ENCODE measurements at places on chromosomes 7 and 10.

- DNase-seq: no peak
Measured at GRCh38 chr10:130470286-130470685, 334.1 kb downstream of the GLRX3 start.

GRCh38 chr7:28347475-28348318 is 64.6 kb upstream of the CREB5 start:
- DNase-seq: no peak

- DNase-seq: no peak
Measured at GRCh38 chr10:73647875-73648651, 6.8 kb upstream of the MYOZ1 start.

- DNase-seq: no peak
Measured at GRCh38 chr10:112519133-112519761, 72.2 kb downstream of the VTI1A start.

GRCh38 chr7:129238546-129238945 is 13.7 kb downstream of the AHCYL2 start:
- no peak for DNase-seq

GRCh38 chr7:1321411-1322239 is 89.0 kb downstream of the UNCX start:
- no peak for DNase-seq

DNA sequence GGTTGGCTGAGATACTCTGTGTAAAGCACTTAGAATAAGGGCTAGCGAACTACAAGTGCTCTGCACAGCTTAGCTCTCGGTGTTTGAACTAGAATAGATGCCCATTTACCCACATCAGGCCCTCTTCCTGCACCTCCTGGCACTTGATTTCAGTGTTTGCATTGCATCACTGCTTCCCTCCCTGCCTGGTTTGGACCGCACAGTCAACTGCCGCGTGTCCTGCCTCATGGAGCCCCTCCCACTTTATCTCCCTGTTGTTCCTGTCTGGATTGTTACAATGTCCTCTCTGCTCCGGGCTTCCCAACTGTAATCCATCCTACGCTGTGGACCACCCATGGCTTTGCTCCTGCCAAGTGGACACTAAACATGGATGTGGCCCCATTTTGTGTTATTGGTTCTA is 2.3 kb downstream of the FAM107B start:
- no peak for DNase-seq

DNA sequence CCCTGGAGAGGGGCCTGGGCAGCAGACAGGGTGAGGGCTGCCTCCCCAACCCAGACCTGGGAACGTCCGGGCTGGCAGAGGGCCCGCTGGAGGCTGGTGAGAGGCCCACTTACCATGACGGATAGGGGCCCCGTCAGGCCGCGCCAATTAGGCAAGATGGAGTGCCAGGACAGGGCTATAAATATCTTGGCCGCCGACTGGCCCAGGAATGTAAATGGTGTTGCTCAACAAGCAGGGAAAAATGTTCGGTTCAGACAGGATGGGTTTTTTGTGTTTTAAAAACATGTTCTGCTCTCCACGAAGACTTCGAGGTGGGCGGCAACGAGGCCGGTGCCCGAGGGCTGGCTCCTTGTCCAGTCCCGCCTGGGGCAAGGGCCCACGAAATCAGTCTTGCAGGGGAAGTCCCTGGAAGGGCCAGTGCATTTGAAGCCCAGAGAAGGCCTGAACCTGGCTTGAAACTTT is 35.8 kb upstream of the ELN start:
- no peak for DNase-seq

- no peak for DNase-seq
Measured at GRCh38 chr7:105003275-105003674, 10.7 kb upstream of the KMT2E start.

DNA sequence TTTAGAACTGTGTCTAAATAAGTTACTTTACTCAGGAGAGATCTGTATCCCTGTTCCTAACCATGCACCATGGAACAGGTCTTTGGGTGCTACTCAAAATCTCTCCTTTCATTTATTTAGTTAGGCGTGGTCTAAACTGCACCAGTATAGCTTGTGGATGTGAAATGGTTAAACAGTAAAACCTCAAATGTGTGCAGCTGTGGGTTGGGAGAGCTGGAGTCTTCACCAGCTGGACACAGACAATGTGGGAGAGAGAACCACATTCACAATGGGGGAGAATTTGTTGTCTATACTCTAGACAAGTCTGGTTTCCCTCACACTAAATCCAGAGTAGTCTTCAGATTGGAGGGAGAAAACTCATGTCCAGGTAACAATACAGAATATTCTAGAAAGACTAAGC is 31.2 kb upstream of the IKZF1 start:
- no peak for DNase-seq

DNA sequence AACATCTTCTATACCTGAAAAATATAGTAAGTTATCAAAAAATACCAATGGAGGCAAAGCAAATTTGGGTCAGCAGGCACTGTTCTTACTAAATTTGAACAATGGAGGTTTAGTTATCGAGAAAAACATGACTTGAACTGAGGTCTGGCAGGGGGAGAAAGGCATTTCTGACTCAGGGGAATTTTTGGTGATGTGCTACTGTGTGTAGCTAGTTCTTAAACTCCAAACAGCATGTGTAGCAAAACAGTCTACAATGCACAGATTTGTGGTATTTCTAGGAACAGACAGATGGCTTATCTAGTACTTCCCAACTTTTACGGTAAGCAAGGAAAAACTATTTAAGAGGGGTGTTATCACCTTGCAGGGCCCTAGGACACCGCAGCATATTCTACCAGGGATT is 311.6 kb upstream of the LRRN3 start:
- no peak for DNase-seq

DNA sequence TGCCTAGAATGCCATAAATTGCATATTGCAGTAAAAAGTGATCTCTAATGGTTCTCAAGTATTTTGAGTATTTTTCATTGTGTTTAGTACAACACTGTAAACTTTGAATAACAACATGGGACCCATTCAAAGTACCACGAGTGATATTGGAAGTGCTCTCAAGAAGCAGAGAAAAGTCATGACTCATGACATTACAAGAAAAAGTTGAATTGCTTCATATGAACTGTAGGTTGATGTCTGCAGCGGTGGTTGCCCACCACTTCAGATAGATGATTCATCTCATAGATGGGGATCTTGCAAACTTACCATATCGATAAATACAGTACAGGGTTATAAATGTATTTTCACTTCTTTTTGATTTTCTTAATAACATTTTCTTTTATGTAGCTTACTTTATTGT is 33.9 kb downstream of the ENTPD1 start:
- DNase-seq: no peak

DNA sequence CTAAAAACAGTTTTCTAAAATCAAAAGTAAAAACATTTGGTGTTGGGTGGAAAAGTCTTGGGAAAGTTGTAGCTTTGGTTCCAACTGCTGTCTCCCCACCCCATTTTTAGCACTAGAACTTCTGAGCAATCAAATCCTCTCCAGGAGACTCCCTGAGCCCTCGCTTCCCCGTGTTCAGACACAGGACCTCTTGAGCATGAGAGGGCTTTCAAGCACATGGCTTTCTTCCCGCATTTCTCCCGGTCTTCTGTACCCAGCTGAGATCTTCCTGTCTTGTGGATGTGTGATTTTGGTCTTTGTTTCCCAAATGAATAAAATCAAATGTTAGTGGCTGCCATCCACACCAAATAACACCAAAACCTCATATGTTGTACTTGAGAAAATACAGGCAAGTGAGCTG is 5.0 kb downstream of the CXCL12 start:
- no peak for DNase-seq

DNA sequence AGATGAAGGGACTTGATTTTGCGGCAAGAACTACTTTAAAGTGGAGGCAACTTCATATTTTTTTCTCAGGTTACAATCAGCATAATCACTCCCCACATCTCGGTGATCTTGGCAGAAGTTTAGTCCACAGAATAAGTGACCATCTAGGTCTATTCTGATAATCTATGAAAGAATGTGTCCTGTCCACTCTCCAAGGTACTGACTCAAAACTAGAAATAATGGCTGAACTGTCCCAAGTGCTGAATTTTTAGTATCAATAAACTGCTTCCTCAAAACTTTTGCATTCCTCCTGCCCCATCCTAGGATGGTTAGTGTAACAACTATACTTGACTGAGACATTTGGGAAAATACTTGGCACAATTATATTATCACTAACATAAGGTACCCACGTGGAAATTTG is 10.9 kb upstream of the CHRM2 start:
- no peak for DNase-seq

DNA sequence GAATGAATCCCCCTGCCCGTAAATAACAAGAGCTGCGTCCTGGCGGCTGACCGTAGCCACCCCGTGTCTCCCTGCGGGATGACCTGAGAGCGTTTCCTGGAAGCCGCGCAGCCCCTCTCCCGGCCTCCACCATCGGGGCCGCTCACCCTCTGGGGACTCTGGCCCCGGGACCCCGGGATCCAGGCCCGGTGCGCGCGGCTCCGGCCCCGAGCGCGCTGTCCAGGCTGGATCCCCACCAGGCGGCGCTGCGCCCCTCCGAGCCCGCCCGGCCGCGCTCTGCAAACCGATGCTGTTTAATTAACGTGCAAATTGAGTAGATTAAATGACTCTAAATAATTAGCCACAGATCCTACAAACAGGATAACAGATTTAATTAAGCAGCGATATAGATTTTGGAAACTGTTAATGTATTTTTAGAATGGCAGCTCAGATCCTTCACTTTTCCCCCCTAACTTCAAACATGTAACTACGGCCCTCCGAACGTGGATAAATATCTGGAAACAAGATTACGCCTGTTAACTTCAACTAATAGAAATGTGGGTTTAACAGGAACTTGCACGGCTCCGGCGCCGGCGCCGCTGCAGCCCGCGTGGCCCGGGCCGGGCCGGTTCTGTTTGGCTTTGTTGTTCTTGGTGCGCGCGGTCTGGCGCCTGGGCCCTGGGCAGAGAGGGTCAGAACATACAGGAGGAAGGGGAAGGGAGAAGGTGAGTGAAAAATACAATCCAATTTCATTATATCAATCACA is 7.1 kb upstream of the UNCX start:
- no peak for DNase-seq

GRCh38 chr7:1041551-1042491 is 2.5 kb upstream of the GPR146 start:
- no peak for DNase-seq

- DNase-seq: no peak
Measured at GRCh38 chr10:7763929-7764328, 23.9 kb downstream of the KIN start.

DNA sequence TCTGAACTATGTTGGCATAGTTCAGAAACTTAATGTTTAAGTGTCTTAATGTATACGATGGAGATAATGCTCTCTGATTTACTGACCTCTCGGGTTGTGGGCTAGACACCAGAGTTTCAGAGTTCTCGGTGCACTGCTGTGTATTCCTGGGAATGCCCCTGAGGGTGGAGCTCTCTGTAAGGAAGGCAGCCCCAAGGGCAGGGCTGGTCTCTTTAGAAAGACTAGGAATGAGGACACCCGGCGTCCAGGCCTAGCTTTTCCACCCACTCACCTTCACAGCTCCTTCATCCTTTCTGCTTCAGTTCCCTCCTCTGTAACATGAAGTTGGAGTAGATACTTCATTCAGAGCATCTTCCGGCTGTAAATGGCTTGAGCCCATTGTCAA is 536.6 kb upstream of the GALNT17 start:
- DNase-seq: no peak

DNA sequence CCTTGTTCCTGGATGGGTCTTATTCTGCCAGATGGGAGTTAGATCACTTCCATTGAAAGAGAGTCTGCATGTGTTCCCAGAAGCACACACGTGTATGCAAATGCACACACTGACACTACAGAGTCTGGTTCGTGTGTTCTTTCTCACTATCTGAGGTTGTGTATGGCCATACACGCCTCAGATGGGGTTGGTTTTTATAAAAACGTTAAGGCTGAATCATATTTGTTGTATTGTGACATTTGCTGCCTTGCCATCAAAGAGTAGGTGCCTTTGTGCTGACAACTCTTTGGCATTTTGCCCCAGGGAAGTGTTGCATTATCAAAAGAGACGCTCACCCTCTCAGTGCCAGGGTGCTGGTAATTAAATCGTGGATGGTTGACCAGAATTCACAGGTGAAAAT is 37.7 kb upstream of the HDAC9 start:
- DNase-seq: no peak

DNA sequence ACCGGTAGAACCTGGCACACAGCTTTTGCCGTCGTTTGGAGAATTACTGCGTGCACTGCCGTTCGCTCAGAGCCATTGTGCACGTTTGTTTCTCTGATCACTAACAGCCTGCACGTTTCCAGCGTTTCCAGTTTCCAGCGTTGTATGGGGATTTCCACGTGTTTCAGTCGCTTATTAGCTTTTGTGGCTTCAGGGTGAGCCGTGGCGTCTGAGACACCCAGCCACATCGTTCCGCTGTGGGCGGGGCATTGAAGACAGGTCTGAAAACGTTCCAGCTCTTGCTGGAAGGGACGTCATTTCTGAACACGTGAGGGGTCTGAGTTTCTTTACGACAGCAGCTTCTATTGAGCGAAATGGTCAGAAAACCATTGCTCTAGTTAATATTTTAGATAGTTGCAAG is 164.8 kb downstream of the DNAJB6 start:
- no peak for DNase-seq

GRCh38 chr10:106741006-106741530 is 423.4 kb downstream of the SORCS1 start:
- DNase-seq: no peak

- DNase-seq: no peak
Measured at GRCh38 chr10:48199580-48200377, 74.7 kb downstream of the FRMPD2 start.

DNA sequence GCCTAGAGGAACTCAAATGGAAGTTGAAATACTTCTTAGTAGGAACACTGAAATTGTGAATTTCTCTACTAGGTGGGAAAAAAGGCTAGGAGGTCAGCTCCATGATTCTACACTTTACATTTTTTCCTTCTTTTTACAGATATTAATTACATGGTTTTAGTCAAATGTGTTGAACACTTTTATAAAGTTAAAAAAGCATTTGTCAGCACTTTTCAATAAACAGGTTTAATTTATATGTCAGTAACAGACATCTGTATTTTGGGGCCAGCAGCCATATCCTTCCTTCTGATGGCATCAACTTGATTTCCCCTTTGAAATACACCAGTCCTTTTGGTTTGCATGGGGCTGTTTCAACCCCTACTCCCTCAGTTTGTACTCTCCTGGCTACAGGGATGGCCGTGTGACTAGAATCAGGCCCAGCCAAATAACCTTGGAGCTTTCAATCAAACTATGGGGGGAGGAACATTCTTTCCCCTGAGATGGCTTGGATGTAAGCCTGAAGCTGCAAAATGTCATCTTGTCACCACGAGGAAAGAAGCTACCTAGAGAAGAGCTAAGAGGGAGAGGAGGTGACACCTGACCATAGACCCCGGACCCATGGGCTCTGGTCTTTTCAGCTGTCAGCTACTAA is 171.0 kb upstream of the NEBL start:
- DNase-seq: no peak

DNA sequence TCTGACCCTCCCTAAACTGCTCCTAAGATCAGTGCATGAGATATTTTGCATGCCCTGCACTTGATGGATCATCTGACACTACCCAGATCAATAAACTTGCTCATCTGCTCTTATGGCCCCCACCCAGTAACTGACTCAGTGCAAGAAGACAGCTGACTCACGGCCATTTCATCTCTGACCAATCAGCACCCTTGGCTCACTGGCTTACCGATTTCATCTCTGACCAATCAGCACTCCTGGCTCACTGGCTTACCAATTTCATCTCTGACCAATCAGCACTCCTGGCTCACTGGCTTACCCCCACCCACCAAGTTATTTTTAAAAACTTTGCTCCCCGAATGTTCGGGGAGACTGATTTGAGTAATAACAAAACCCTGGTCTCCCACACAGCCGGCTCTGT is 37.2 kb upstream of the OPTN start:
- no peak for DNase-seq

- DNase-seq: no peak
Measured at GRCh38 chr7:30842542-30843451, 68.9 kb upstream of the AQP1 start.

Data from naive B cell (primary cell).